Cortex of kidney (tissue), 1 donor: ENCODE measurements at places on chromosomes 2 and 18.

DNA sequence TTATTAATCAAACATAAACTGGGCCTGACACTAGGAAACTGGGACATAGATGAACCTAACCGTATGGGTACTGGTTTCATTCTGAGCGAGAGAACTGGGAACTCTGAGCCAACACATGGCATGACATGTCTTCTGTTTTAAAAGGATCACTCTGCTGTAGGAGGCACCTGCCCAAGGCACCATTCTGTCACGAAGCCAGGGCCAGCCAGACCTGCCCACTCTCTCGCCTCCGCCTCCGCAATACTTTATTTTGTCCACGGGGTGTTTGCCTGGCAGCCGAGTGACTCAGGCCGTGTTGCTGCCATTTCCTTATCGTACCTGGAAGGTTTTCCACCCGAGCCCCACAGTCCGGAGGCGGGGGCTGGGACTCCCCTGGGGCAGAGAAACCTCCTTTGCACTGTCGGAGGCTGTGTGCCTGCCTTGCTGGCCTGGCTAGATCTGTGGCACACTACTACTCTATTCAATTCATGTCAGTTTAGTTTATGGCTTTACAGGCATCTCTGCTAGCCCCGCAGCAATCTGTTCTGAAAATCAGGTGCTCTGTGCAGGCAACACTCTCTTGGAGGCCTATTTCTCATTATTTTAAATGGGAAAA, 120.4 kb upstream of the ACKR3 start:
- DNase-seq: no peak

DNA sequence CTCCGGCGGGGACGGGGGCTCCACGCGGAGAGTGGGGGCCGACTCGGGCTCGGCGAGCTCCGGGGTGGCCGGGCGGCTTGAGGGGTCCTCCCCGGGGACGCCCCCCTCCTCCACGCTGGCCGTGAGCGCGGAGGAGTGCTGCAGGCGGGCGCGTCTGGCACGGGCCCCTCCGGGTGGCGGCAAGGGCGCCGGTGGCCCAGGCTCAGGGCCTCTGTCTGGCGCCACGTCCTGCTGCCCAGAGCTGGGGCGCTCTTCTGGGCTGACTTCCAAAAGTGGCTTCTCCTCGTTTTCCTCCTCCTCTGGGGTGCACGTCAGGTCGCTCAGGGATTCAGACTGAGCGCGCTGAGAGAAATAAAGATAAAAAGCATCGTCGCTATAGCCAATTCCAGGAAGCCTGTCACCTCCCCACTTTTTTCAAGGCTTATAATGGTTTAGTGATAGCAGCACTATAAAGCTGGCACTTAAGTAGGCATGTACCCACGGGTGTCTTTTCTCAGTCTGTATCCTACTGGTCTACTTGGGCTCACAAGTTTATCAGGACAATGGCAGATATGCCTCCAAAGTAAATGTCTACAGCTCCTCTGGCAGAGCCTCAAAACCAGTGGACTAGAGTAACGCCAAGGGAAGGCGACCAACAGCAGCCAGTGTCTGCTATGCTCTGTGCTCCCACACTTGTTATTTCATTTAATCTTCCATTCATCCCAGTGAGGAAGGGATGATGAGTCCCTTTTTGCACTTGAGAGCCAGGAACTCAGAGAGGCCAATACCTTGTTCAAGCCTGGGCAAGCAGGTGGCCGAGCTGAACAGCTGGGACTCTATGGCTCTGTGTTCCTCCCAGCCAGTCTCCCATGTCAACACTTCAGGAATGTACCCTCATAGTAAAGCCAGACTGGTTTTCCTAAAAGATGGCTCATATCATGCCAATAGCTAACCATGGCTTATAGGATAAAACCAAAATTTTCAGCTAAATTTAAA, 92.6 kb upstream of the MGAT4A start:
- DNase-seq: no peak

- DNase-seq: no peak
These were observed 573.5 kb downstream of the DSC3 start for GRCh38 chr18:30469091-30469490.

DNA sequence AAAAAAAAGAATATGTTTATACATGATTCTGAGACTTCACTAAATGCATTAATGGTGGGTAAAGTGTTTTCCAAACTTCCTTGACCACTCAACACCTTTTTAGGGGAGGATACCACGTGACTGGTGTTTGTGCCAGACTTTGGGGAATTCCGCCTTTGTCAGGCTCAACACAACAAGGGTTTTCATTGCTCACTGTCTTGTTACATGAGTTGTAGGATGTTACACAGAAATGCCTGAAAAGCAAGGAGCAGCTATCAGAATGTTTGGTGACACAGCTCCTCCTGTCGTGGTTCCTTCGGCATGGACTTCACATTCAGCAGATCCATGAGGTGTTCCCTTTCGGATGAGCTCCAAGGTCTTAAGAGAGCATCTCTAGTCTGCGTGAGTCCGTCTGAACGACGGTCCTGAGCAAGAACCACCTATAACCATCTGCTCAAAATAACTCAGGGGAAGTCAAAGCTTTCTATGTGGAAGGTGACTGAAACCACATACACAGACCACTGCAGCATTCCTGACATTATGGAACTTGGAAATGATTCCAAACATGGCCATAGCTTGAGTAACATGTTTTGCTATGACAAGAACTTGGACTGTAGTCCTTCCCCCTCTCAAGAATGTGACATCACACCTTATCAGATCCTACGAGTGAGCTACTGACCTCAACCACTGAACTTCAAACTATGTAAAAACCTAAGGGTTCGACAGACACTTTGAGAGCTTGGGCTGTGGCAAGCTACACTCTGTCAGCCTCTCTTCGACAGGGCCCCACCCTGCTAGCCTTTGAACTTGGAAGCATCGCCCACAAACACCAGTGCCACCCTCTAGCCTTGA, 57.5 kb downstream of the MCFD2 start:
- no peak for DNase-seq

- DNase-seq: no peak
These were observed 237.5 kb downstream of the DSEL start for GRCh38 chr18:67278984-67279383.

- DNase-seq: no peak
These were observed 5.4 kb downstream of the HS6ST1 start for GRCh38 chr2:128313091-128313836.

GRCh38 chr2:40178171-40178778, 273.6 kb downstream of the SLC8A1 start:
- no peak for DNase-seq

DNA sequence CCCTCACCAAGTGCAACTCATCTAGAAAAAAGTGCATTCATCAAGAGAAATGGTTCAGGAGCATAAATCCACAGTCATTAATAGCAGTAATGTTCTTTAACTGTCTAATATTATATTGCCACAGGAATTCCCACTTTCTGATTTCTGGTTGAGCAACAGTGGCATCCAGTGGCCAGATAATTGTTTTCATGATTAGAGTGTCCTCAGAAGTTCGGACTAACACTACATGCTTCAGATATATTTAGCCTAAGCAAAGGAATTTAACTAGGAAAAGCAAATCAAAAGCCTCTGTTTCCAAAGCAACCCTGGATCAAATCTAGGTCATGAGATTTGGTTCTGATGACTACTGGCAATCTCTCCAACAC, 9.8 kb upstream of the ERBB4 start:
- DNase-seq: no peak

DNA sequence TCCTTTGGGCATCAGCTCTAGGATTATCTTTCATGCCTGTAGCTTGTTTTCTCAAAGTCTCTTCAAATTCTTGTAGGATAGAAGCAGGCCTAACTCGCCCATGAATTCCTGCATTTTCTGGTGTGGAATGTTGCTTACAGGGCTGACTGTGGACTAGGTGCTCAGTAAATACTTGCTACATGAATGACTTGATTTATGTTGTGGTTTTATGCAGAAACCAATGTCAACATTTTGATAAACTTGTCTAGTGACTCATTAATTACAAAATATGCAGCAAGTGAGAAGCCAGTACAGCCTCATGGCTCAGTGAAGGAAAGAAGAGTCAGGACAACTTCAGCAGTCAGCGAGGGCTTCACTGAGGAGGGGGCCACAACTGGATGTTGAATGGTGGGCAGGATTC, 110.6 kb upstream of the SIX2 start:
- no peak for DNase-seq

- no peak for DNase-seq
These were observed 122.9 kb downstream of the ZNF521 start for GRCh38 chr18:25229081-25229480.

- no peak for DNase-seq
These were observed 34.9 kb upstream of the CCNT2 start for GRCh38 chr2:134883552-134884293.

DNA sequence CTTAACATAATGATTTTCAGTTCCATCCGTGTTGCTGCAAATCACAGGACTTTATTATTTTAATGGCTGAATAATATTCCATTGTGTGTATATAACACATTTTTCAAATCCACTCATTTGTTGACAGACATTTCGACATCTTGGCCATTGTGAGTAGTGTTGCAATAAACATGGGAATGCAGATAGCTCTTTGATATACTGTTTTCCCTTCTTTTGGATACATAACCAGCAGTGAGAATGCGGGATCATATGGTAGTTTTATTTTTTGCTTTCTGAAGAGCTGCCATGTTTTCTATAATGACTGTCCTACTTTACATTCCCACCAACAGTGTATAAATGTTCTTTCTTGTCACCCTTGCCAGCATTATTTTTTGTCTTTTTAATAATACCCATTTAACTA, 420.3 kb upstream of the CHAC2 start:
- no peak for DNase-seq

DNA sequence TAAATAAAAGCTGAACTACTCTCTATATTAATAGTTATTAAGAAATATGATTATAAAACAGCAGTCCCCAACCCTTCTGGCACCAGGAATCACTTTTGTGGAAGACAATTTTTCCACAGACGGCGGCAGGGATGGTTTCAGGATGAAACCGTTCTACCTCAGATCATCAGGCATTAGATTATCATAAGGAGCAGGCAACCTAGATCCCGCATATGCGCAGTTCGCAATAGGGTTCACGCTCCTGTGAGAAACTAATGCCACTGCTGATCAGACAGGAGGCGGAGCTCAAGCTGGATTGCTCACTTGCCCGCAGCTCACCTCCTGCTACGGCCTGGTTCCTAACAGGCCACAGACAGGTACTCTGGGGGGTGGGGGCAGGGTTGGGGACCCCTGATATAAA, 19.3 kb upstream of the DSG2 start:
- no peak for DNase-seq

- no peak for DNase-seq
These were observed 333.8 kb upstream of the TNP1 start for GRCh38 chr2:217193431-217194340.

- DNase-seq: no peak
These were observed 35.2 kb upstream of the LPIN2 start for GRCh38 chr18:3048121-3048520.
